T-helper 17 cell (primary cell): ENCODE measurements at places on chromosomes 13 and 19. TPM values are rescaled to one million over a fixed set of nuclear protein-coding genes. Genes with fewer than 3 reads are reported as not detected.

Gene ATP8A2
- total RNA-seq = 0.20 TPM

Gene KLC3
- total RNA-seq = not detected

Gene ZNF98
- total RNA-seq = not detected

Gene CACNG8
- 0.22 TPM for total RNA-seq

- no peak for DNase-seq
These were observed 257.0 kb downstream of the LHFPL6 start for GRCh38 chr13:39345982-39346381.

GRCh38 chr13:109802936-109803335, 16.6 kb upstream of the IRS2 start:
- DNase-seq = no peak

- no peak for DNase-seq
These were observed 1.8 kb downstream of the HDGFL2 start for GRCh38 chr19:4473763-4474513.

DNA sequence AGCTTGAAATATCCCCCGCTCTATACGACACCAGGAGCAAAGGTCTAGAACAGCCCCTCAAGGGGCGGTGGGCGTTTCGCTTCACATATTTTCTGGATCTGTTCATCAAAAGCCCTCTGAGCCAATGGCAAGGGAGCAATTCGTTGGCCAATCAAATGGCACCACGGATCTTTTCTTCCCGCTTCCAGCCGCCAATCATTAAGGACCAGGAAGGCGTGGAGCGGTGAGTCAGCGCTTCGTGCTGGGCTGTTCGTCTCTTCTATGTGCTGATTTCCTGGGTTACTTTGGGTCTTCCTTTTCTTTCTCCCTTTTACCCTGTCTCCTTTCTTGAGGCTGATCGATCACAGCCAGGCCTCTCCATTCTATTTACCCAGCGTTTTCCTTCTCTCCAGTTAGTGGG, at the start of gene NLRP4:
Gene NLRP4, plus strand, starts transcription at position 201 of the 400 bp plus-strand sequence. CDS start 15,541 bp downstream, outside the sequence.
- no peak for DNase-seq

DNA sequence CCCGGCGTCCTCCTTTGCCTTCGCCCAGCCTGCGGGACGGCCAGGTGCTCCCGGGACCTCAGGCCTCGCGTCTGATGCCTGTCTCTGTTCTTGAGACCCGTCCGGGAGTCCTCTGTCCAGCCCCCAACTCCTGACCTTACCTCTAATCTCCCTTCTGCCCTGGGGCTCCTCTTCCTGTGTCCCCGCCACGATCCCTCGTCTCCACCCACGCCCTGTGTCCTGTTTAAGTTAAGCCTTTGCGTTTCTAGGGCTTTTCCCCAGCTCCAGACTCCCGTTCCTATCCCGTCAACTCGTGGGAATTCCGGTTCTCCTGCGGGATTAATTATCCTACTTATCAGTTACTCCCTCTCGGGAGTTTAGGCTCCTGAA, 686 bp downstream of the LENG8 start:
- no peak for DNase-seq

- DNase-seq = no peak
These were observed 9.4 kb upstream of the CACNG6 start for GRCh38 chr19:53982001-53982451.

DNA sequence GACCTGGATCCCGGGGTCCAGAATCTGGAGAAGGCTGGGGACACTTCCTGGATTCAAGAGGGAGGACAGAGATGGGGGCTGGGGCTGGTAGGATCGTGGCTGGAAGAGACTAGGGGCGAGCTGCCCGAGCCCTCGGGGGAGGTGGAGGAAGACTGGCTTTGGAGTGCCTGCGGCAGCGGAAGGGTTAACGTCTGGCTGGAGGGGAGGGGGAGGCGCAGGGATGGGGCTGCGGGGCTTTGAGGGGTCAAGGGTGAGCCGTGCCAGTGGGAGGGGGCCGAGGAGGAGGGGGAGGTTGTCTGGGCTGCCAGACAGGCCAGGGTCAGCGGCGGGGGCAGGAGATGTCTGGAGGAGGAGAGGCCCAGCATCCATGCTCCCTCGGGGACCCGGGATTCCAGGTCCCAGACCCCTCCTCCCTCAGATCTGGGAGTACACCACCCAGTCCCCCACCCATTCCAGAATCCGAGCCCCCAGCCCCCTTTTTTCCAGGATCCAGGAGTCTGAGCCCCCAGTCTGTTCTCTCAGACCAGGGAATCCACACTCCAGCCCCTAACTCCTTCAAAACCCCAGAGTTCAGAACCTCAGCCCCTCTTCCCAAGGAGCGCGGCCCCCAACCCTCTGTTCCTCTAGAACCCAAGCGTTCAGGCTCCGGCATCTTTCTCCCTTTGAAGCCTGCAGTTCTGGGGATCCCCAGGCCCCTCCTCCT, 3.2 kb upstream of the SPACA6 start:
- DNase-seq = no peak

GRCh38 chr19:7955696-7956095, 12.2 kb upstream of the TIMM44 start:
- no peak for DNase-seq

DNA sequence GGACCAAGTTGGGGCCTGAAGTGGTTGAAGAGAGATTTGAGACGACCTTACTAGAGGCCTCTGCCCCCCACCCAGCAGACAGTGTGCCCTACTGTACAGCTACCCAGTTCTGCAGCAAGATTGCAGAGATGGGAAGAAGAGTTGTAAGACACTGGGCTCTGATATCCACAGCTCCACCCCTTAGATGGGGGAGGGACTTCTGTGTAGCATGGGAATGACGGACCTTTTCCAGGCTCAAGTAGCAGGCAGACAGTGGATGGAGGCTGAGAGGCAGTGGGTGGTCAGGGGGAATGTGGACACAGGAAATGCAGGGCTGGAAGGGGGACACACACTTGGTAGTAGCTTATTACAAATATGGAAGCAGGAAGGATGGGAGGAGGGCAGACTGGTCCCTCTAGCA, 13.0 kb downstream of the LRFN3 start:
- DNase-seq = no peak

DNA sequence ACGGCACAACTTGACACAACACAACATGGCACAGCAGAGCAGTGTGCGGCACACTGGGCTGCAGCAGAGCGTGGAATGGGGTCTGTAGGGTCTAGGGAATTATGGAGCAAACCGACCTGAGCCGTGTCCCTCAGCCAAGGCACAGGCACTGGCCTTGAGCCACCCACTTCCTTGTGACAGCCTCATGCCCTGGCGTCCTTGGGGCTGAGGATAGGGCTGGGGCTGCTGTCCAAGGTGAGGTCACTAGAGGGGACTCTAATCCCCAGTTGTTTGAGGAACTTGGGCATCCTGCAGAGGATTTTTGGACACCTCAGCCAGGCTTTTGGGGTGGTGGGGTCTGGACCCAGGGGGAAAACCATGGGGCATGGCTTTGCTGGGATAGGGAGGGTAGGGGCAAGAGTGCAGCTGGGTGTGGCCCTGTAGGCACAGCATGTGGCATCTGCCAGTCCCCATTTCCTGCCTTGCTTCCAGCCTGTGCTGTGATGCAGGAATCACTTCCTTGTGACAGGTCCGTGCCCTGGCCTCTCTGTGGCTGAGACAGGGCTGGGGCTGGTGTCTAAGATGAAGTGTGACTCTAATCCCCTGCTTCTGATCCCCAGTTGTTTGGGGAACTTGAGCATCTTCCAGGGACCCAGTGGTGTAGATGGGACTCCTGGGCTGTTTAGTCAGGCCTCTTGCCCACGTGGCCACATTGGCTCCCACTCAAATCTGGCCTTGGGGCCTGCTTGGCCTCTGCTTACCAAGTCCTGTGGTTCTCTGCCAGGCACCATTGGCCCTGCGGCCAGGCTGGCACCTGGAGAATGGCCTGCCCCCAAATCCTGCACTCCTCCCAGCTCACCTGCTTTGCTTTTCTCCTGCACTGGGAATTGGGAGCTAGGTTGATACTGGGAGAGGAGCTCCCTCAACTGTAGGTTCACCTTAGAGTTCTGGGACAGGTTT, 78.5 kb downstream of the SCGB2B2 start:
- DNase-seq = no peak

DNA sequence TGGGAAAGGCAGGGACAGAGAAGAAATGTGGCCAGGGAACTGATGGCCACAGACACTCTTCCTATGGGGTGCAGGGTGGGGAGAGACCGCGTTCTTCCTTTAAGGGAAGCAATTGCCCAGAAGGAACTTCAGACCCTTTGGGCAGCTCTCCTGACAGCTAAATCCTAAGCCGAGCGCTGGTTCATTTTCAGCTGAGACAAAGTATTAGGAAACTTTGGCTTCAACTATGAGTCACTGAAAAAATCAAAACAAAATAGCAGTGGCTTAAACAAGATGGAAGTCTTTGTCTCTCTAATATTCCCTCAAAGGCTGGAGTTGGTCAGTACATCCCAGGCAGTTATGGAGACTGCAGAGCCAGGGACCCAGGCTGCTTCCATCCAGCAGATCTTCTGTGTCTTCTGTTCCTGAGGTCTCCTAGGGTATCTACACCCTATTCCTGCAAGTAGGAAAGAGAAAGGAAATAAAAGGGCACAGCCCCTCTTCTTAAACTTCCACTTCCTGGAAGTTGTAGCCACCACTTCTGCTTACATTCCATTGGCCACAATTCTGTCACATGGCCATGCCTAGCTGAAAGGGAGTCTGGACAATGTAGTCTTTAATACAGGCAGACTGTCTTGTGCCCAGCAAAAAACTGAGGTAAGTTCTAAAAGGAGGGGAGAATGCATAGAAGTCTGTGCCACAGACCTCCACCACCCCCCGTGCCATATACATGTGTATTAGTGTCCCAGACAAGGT, 163.5 kb downstream of the KATNAL1 start:
- no peak for DNase-seq

- DNase-seq = no peak
These were observed 4.8 kb downstream of the NR2F6 start for GRCh38 chr19:17240826-17241399.
